ENCODE measurements at places on chromosomes 5 and 9.

GRCh38 chr5:101689306-101689705, 606.8 kb downstream of the SLCO4C1 start:
- no peaks in the 10 kb centered on the region for H3K4me1 ChIP-seq
- no peaks in the 10 kb centered on the region for H3K27me3 ChIP-seq
- ATAC-seq, result no peak
- no peak overlapping the region for H3K4me3 ChIP-seq
- no peaks in the 10 kb centered on the region for H3K36me3 ChIP-seq

- H3K27me3 ChIP-seq, result peaks cover 66% of the 10 kb centered on the region
- H3K27ac ChIP-seq, result no peak overlapping the region
- ATAC-seq, result no peak
- peaks cover 37% of the 10 kb centered on the region for H3K4me1 ChIP-seq
- no peaks in the 10 kb centered on the region for H3K36me3 ChIP-seq
Observed at GRCh38 chr5:93576994-93577853, 3.8 kb downstream of the NR2F1-AS1 start.

DNA sequence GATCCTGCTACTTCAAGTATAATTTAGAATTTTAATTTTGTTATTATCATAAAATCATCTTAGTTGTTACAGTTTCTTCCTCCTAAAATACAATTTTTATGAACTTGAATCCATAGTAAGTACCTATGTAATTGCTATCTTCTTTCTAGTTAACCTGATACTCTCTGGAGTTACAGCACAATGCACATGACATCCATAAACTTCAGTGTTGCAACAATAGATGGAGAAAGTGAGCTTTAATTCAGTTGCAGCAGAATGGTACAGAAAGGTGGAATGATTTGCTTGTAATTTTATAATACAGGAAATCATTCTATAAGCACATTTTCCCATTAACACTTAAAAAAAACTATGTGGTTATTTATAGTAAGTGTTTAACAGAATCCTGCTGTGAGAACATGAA, 372.0 kb downstream of the CDH9 start:
- no peaks in the 10 kb centered on the region for H3K36me3 ChIP-seq
- no peak overlapping the region for H3K4me3 ChIP-seq
- no peak for ATAC-seq
- H3K27me3 ChIP-seq, result no peaks in the 10 kb centered on the region
- no peak overlapping the region for H3K27ac ChIP-seq

DNA sequence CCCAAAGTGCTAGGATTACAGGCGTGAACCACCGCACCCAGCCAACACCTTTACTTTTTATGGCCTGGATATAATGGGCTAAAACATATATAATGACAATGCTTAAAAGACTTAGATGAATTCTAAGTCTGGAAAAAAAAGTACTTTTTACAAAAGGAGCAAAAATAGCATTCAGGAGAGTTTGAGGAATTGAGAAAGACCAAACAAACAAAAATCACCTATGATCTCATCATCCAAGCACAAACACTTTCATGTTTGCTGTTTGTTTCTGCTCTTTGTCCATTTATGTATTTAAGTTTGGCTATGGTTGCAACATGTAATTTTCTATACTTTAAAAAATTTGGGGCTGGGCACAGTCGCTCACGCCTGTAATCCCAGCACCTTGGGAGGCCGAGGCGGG, 54.8 kb upstream of the RIC1 start:
- no peak overlapping the region for H3K27ac ChIP-seq
- no peak overlapping the region for H3K4me3 ChIP-seq

DNA sequence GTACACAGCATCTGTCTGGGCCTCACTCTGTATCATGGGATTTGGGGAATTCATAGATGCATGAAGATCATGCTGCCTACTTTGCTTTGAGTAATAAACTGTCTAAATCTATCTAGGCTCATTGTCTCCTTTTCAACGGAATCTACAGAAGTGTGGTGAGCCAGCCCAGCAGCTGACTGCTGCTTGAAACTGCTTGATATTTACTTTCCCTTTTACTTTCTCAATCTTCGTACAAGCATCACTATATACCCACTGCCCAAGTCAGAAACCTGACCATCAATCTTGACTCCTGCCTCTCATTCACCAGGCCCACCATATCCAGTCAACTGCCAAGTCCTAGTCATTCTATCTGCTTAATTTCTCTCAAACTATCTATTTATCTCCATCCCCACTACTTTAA, 142.9 kb downstream of the NR2F1-AS1 start:
- no peak for ATAC-seq
- no peak overlapping the region for H3K27ac ChIP-seq
- H3K36me3 ChIP-seq, result no peaks in the 10 kb centered on the region
- peaks cover 9% of the 10 kb centered on the region for H3K27me3 ChIP-seq
- H3K4me1 ChIP-seq, result no peaks in the 10 kb centered on the region

DNA sequence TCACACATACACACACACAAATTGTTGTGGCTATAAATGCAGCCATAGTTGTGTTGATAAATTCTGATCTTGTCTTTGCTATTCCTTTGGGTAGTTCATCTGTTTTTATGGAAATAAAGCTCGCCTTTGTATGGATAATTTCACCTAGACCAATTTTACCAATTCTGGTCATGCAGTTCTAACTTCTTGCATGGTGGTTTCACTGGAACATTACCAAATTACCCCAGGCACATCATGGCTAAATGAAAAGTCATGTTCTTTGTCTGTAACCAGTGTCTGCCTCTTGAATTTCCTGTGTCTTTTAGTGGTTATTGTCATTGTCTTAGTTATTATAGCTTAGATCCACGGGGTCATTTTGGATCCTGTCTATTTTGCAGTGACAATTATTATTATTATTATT, 50.3 kb upstream of the TMC1 start:
- H3K27me3 ChIP-seq, result no peaks in the 10 kb centered on the region
- H3K27ac ChIP-seq, result no peak overlapping the region
- H3K4me3 ChIP-seq, result no peak overlapping the region
- ATAC-seq, result no peak
- H3K4me1 ChIP-seq, result peaks cover 20% of the 10 kb centered on the region

DNA sequence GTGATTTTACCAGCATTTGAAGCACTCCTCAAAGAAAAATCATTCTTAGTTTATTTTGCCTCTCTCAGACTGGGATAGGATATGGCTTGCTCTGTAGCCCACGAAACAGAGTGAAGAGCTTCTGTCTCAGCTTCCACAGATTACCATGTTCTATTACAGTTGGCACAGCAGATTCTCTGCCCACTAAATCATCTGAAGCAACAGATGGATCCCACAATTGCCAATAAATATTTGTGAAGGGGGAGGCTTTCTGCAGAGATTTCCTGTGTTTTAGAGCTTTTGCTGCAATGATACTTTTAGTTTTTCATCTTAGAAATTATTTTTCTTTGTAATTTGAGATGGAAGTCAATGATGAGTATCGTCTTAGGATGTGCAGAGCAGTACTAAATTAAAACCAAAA, 12.3 kb upstream of the MAP3K1 start:
- H3K36me3 ChIP-seq, result no peaks in the 10 kb centered on the region
- no peak overlapping the region for H3K4me3 ChIP-seq
- H3K27me3 ChIP-seq, result no peaks in the 10 kb centered on the region
- ATAC-seq, result no peak
- peaks cover 22% of the 10 kb centered on the region for H3K4me1 ChIP-seq

DNA sequence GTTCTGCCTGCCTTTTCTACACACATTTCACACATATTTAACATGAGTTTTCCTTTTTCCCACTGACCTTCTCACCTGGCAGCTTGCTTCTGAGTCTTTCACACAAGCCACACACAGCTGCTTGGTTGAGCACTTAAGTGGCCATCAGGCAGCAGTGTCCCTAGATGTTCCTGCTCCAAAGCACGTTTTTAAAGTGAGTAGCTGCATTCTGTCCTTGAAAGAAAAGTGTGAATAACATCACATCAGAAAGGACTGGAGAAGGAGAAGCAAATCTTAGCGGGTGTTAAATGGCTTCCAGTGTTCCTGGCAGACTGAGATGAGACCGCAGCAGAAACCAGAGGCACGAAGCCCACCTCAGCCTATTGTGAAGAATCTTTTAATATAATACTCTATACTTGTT, 209.2 kb upstream of the IRX4 start:
- H3K27ac ChIP-seq, result no peak overlapping the region
- H3K4me1 ChIP-seq, result no peaks in the 10 kb centered on the region
- no peak overlapping the region for H3K4me3 ChIP-seq
- peaks cover 10% of the 10 kb centered on the region for H3K27me3 ChIP-seq
- H3K36me3 ChIP-seq, result no peaks in the 10 kb centered on the region

- peaks cover 52% of the 10 kb centered on the region for H3K27me3 ChIP-seq
- H3K4me3 ChIP-seq, result no peak overlapping the region
- no peaks in the 10 kb centered on the region for H3K4me1 ChIP-seq
- no peak overlapping the region for H3K27ac ChIP-seq
Observed at GRCh38 chr9:78011049-78011448, 20.6 kb downstream of the GNAQ start.

DNA sequence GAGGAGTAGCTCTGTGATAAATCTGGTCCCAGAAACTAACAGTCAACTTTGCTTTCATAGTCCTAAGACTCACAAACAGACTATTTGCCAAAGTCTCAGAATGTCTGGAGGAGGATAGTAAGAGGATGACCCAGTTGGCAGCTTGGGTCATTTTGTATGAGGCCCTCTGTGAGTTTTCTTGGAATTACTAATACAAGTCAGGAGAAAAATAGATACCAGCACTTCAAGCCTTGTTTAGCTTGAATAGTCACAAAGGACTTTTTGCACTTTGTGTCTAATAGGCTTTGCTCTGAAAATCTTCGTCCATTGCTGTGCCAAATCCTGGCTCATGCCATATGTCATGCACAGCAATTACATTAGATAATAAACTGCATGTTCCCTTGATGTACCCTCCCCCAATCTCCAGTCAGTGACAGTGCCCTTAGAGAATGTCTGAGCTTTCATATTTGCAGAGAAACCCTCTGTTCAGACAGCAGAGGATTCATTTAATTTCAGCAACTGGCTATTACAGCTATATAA, 612.8 kb downstream of the CSNK1G3 start:
- H3K4me1 ChIP-seq, result no peaks in the 10 kb centered on the region
- no peak overlapping the region for H3K4me3 ChIP-seq
- H3K27me3 ChIP-seq, result no peaks in the 10 kb centered on the region
- H3K27ac ChIP-seq, result no peak overlapping the region
- ATAC-seq, result no peak
- H3K36me3 ChIP-seq, result no peaks in the 10 kb centered on the region

GRCh38 chr9:840343-840742, 1.2 kb upstream of the DMRT1 start:
- H3K4me1 ChIP-seq, result peaks cover 12% of the 10 kb centered on the region
- no peak for ATAC-seq
- no peaks in the 10 kb centered on the region for H3K36me3 ChIP-seq
- no peak overlapping the region for H3K27ac ChIP-seq

- H3K27me3 ChIP-seq, result peaks cover 34% of the 10 kb centered on the region
- H3K36me3 ChIP-seq, result no peaks in the 10 kb centered on the region
- no peaks in the 10 kb centered on the region for H3K4me1 ChIP-seq
- no peak overlapping the region for H3K27ac ChIP-seq
- no peak overlapping the region for H3K4me3 ChIP-seq
- no peak for ATAC-seq
Observed at GRCh38 chr5:137501846-137502406, 2.8 kb upstream of the SPOCK1 start.

- no peaks in the 10 kb centered on the region for H3K4me1 ChIP-seq
- H3K4me3 ChIP-seq, result no peak overlapping the region
- no peaks in the 10 kb centered on the region for H3K27me3 ChIP-seq
- no peak for ATAC-seq
- H3K36me3 ChIP-seq, result peaks cover 13% of the 10 kb centered on the region
Observed at GRCh38 chr5:145775893-145776444, 59.2 kb downstream of the PRELID2 start.
